NCI-H2107 (cell line): ENCODE measurements at places on chromosomes 6 and 20.

DNA sequence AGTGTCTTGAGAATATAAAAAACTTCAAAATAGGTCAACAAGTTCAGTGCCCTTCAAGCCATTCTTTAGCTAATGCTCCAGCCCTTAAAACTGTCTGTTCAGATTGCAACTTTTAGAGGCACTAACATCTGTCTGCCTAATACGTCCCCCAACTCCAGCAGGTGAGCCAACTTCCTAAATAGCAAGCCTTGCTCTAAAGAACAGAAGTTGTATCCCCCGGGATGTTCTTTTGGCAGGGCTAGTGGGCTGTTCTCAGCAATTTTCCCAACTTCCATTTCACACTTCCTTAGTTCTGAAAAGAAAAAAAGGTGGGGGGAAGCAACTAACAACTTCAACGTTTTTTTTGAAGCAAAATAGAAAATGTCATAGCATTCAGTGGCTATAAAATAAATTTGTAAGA, 290.0 kb upstream of the PTCHD4 start:
- DNase-seq, result no peak

DNA sequence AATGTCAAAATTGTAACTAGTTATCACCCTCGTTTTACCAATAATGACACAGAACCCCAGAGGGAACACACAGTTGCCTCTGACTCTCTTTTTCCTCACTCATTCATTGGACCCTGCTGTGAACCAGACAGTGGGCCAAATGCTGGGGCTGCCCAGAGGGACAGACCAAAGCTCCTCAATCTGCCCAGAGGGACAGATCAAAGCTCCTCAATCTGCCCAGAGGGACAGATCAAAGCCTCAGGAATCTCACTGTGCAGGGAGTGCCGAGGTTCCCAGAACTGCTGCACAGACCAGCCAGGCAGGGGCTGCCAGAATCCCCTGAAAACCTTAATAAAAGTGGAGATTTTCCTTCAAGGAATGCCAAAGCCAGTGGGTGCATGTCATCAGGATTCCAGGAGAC, 179.1 kb downstream of the SOD2 start:
- no peak for DNase-seq

- DNase-seq, result no peak
Observed at GRCh38 chr6:8420031-8420588, 15.2 kb downstream of the SLC35B3 start.

DNA sequence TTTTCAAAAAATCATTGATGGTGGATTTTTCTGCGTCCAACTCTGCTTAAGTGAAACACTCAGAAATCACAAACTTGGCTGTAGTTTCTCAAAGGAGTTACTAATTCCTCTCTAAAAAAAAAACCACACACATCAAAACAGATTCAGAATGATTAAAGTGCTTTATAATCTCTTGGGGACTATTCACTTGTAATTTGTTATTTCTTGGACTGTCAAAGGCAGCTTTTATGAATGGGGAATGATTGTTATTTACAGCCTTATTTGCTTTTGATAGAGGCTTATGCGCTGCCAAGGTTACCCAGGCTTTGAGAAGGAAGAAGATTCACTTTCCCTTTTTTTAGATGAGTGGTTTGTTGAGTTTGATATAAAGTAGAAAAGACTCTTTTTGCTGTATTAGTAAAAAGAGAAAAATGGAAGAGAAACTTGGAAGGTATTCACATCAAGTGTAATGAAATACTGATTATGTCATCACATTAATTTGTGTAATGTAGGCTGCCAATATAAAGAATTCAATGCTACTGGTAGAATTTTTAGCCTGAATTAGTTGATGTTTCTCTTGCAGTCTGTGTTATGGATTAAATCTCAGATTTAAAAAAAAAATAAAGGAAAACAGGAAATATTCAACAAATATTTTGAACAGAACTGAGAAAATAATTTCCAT, 381.0 kb upstream of the SASH1 start:
- no peak for DNase-seq

DNA sequence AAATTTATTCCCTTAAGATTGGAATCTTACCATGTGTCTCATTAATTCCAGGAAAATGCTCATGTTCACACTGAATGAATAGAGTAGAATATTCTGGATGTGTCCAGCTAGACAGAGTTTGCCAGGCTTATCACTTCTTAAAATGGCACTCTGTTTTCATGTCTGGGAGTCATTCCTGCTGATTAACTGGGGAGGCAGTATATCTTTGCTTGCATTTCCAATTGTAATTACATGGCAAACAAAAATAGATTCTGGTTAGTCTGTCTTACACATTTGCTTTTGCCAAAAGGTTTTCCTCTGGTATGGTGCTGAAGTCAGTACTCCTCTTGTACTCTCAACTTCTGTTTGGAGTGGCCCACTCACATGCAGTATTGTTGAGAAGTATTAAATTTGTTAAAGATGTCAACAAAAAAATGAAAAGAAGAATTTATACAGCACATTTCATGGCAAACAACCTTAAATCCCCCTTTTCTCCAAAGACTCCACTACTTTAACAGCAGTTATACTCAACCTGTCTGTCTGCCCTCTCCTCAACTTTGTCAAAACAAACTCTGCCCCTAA, 70.2 kb downstream of the TENT5A start:
- no peak for DNase-seq

GRCh38 chr20:59836767-59837166, 96.7 kb downstream of the SYCP2 start:
- DNase-seq, result peak; percentile 52

DNA sequence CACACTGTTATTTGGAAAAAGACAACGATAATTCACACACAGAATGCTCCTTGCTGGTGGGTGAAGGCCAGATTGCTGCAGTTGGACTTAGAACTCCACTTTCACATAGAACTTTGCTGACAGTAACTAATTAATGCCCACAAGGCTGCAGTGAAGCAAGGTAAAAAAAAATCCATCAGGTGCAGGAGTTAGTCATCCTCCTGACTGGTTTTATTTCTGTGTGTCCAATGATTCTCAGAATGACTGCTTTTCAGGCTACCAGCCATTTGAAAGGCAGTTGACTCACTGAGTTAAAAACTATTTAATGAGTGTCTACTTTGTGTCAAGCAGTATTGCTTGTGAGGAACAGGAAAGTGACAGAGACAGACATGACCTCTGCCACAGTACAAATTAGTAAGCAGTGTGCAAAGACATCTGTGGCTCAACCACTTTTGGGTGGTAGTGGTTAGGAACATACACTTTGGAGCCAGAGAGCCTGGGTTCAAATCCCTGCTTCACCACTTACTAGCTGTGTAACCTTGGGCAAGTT, 41.9 kb downstream of the ELOVL5 start:
- DNase-seq, result no peak

DNA sequence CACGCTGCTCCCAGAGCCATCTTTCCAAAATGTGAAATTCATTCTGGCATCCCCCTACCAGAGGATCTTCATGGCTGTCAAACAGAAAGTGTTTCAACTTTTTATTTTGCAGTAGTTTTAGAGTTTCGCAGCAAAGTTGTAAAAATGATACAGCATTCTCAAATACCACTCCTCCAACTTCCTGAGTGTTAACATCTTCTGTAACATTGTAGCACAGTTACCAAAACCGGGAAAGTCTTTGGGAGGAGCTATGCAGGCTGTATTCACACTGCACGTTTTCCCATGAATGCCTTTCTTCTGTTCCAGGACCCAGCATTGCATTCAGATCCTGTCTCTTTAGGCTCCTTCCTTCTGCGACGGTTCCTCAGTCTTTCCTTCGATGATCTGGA, 30.1 kb downstream of the CDYL start:
- DNase-seq, result no peak

DNA sequence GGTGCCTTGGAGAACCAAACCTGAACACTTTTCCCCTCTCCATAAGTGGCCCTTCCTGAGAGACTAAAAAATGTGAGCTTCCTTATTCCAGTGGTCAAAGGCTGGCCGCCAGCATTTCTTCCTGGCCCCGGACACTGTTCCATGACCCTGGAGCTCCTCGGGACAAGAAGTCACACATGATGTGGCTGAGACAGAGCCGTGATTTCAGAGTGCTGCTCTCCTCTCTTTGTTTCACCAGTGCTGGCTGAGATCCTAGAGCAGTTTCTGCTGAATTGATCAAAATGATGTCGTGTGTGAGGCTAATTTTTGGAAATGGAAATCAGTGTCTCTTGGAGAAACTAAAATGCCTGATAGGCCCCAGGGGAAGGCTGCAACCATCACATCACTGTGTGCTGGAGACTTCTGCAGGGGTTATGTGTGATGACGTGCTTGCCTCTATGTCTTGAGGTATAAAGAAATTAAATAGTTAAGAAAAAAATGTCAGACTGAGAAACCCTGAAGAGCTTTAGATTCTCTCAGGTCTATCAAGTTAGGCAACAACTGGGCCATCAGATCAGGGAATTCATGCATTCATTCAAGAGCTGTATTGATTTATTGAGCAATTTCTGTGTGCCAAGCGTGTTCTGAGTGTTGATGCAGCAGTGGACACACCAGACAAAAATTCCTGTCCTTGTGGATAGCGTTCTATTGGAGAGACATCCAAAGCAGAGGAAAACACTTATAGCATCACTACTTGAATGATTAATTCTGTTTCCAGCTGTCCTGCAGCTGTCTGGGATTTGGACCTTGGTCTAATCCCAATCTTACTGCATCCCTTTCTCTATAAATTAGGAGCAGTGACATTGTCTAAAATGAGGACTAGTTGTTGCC, 72.7 kb upstream of the CCN6 start:
- DNase-seq, result no peak

DNA sequence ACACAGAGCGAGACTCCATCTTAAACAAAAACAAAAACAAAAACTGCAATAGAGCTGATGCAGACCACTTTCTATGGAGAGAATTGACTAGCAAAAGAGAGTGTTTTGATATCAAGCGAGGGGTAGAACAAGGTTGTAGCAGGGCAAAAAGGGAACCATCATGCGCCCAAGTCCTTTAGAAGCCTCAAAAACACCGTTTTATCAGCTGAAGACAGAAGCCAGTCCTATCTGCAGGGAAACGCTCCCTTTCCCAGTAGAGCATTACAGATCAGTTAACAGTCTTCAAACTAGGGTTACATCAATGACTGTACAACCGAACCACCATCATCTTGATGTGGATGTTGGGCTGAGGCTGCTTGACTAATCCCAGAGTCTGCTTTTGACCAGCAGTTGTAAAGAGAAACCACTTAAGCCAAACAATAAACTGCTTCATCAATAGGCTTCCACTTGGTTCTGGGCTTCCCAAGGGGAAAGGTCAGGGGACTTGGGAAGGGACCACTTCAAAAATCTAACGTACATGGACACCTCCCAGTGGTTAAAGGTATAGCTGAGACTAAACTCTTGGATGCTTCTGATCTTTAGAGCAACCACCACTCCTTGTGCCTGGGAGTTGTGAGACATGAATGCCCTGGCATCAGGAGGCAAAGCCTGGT, 59.6 kb upstream of the SPDEF start:
- DNase-seq, result no peak

DNA sequence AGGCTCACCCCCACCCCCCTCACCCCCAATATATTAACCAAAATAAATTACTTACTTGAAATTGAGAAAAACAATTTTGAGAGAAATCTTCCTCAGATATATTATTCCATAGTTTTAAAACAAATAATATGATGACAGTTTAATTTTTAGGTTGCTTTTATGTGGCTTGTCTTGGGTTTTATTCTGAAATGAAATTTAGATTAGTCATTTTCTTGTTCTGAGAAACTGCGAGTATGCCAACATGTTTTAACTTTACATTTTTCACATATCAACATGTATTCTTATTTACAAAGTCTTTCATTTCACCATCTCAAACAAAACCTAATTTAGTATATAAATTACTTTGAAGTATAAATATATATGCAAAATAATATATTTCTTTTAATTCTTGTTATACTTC, 11.1 kb downstream of the REV3L start:
- DNase-seq, result no peak
